ENCODE measurements at places on chromosomes 16 and 17. TPM values are rescaled to one million over a fixed set of nuclear protein-coding genes. Genes with fewer than 3 reads are reported as not detected.

ATP1B2 gene
- total RNA-seq: not detected

- DNase-seq: peak; percentile 48
Measured at GRCh38 chr17:65278050-65278819, 141.1 kb downstream of the RGS9 start.

DNA sequence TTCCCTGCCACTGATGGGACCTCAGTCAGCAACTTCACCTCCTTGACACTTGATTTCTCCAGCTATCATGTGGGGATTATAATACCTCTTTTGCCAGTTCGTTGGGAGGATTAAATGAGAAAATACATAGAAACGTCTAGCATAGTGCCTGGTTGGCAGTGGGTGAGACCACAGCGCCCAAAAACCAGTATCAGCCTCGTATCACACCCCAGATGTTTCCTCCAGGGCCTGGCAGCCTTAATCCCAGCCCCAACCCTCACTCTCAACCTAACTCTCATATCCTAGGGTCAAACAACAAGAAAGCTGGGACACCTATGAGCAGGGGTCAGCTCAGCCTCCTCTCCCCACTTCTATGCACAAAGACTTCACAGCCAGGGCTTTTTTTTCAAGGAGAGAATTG lies 14.0 kb upstream of the C16orf78 start:
- DNase-seq: no peak

GRCh38 chr16:68668266-68668665 lies 23.2 kb downstream of the CDH3 start:
- DNase-seq: no peak

GRCh38 chr17:14051692-14052091 lies 17.6 kb upstream of the COX10 start:
- DNase-seq: no peak
